ENCODE measurements at places on chromosomes 6 and 20. TPM values are rescaled to one million over a fixed set of nuclear protein-coding genes. Genes with fewer than 3 reads are reported as not detected.
A peak's percentile ranks its signal among the peaks of the same experiment; 100 is the strongest.

The RNF39 gene
- total RNA-seq: 1.7 TPM

The NKAIN2 gene
- 12.8 TPM for total RNA-seq

The SLC24A3 gene
- total RNA-seq: 0.15 TPM

The PRDM13 gene
- total RNA-seq: 0.09 TPM

The NHLRC1 gene
- total RNA-seq: 1.7 TPM

- peak; percentile 89 for ATAC-seq
These were observed 255.9 kb downstream of the SYNE1 start for GRCh38 chr6:152380993-152381898.

- no peak for ATAC-seq
These were observed 167.1 kb upstream of the ATXN1 start for GRCh38 chr6:16928387-16928786.

DNA sequence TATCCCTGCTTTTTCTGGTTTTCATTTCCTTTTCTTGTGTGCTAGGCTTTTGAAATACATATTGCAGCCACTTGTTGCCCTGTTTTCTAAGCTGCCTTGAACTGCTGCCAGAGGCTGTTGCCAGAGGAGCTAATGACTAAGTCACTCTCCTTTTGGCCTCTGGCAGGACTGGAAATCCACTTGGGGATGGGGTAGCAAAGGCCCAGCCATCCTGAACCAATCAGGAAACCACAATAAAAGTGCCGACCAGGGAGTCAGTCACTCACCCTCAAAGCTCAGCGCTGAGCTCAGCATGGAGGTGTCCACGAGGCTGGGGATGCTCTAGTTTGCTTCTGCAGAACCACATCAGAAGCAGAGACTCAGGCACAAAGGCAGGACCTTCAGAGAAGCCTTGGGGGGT, 813.0 kb downstream of the DHX35 start:
- peak; percentile 79 for ATAC-seq

DNA sequence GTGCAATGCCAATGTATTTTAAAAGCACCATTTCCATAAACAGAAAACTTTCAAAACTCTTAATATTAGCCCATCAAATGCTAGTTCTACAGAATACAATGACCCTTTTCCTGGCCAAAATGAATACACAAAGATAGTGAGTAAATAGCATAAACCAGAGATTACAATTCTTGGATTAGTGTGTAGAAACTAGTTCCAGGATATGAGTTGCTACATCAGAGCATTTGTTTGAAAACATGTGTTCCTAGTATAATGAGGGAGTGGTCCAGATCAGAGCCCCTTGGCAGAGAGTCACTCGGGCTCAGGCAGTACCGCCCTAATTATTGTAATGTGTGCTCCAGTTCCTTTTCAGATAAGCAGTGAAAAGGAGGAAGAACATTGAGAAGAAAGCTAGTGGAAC, 63.7 kb upstream of the COL21A1 start:
- ATAC-seq: peak; percentile 68

- ATAC-seq: no peak
These were observed 80.2 kb upstream of the ASF1A start for GRCh38 chr6:118813775-118814174.

The GUCA1A gene
- total RNA-seq: not detected

GRCh38 chr6:106048336-106048735, 37.8 kb upstream of the PRDM1 start:
- ATAC-seq: no peak

DNA sequence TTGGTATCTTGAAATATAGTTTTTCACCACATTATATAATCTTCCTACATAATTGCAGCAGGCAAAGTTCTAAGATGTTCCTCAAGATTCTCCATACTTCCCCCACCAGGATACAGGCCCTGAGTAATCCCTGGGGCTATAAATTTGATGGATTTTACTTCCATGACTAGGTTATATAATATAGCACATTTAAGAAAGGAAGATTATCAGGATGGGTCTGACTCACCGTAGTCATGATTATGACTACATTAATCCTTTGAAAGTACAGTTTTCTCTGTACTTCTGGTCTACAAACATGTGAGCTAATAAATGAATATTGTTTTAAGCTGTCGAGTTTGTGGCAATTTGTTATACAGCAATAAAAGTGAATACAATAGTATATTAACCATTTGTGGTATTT, 122.5 kb downstream of the MACROD2 start:
- ATAC-seq: no peak

The LAMA4 gene
- total RNA-seq: 6.9 TPM

DNA sequence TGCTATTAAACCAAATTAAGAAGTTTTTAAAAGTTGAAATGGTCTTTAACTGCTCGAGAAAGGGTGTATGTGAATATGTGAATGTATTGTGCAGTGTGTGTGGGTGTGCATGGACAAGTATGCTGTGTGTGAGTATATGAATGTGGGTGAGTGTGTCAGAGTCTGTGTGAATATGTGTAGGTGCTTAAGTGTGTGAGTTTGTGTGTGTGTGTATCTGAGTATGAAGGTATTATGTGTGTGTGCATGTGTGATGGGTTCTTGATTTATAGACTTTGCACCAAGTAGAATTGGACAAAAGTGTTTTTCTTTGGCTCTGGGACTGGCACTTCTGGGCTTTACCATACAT, 21.6 kb downstream of the EYA2 start:
- ATAC-seq: no peak

GRCh38 chr6:15515660-15516375, 147.0 kb downstream of the DTNBP1 start:
- no peak for ATAC-seq

- no peak for ATAC-seq
These were observed 15.5 kb upstream of the TCFL5 start for GRCh38 chr20:62876902-62877816.

The BFSP1 gene
- 0.38 TPM for total RNA-seq
